ENCODE measurements at places on chromosomes 11 and 22.

DNA sequence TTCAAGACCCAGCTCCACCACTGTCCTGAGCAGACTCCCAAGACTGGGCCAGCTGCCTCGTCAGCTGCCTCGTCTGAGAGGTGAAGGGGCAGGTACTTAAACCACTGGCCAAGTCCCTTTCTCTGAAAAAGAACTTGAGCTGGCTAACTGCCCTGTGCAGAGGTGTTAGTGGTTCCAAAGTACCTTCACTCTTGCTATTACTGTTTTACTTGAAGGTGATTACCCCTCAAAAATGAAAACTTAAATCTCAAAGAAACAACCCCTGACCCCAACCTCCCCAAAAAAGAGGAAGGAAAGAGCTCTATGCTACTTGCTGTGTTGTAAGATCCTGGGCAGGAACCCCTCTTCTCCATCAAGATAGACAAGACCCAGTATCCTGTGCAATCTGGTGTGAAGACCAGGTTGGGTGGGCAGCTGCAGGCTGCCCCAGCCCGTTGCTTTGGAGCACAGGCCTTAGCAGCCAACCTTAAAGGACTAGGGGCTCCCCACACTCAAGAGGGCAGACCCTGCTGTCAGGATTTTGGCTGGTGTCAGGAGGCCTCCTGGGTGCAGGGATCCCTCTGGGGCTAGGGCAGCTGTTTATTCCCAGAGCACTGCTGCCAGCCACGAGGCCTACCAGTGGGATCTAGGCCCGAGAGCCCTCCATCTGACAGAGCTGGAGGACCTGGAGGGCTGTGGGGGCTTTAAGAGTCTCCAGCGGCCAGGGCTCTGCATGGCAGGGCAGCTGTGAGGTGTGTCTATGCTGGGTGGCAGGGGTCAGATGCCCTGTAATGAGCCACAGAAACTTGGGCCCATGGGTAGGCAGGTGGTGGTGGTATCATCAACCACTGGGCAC, 13.0 kb downstream of the GUCD1 start:
- DNase-seq: no peak

DNA sequence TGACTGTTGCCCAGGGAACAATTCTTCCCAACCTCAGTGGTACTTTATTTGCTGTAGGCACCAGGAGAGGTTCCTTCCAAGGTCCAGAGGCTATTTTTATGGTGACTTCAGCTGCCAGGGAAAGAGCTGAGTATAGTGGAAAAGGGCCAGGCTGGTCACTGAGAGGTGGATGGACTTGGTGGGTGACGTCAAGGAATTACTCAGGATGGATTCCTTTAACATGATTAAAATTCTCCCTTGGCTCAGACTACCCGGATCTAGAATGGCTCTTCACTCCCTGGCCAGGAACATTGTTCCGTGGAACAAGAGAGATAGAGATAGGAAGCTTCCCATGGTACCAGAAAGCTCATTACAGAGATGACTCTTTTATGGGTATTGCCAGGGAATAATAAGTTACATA, 8.7 kb upstream of the CALCA start:
- no peak for DNase-seq

- no peak for DNase-seq
These were observed 26.4 kb downstream of the C11orf91 start for GRCh38 chr11:33674035-33674814.

GRCh38 chr11:19382131-19382611, 141.4 kb upstream of the E2F8 start:
- no peak for DNase-seq

GRCh38 chr11:20303391-20303965, 60.0 kb upstream of the HTATIP2 start:
- no peak for DNase-seq

DNA sequence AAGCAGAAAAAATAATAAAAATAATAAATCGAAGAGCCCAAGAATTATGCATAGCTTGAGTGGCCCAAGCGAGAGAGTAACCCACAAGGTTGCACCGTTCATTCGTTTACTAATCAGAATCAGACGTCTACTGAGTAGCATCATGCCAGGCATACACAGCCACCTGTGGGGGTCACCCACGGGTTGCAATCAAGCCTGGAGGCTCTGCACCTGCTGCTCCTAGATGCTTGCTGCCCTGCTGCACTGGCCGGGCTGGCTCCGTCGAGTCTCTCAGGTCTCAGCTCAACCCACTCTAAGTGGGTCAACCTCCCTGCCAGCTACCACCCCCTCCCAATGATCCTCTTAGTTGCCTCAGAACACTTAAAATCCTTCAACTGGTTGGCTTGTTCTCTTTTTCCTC, 2.0 kb upstream of the TESMIN start:
- DNase-seq: no peak

GRCh38 chr22:17234144-17234623, 14.9 kb upstream of the ADA2 start:
- DNase-seq: no peak

DNA sequence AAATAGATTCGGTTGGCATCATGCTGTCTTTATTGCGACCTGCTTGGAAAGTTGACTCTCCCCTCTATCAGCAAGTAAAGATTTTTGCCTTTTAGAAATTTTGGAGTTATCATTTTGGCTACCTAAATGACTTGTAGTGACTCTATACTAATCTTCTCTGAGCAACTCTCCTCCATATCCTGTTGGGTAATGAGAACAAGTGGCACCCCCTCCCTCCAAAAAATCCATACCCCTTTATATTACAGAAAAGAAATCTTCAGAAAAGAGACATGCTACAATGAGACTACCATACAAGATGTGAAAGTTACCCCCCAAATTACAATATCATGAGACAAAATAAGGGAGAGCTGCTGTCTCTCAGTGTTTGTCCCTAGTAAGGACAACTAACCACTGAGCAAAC, 1.2 kb downstream of the JAML start:
- no peak for DNase-seq

DNA sequence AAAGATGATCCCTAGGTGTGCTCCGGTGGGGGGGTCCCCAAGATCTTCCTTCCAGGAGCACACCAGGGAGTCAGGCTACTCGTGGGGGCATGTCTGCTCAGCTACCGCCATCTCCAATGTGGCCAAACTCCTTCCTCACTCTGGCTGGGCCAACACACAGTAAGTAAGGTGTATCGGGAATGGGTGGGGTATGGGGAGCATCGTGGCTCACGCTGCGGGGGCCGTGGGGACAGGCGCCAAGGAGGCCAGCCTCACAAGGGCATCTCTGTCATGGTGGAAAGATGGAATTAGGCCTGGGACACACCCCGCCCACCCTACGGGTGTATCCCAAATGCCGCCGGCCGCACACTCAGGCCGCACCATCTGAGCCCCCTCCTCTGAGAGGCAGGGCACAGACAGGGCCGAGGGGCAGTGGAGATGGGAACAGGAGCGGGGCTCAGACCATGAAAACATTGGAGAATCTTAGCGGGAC, 8.3 kb downstream of the IGF2 start:
- no peak for DNase-seq

DNA sequence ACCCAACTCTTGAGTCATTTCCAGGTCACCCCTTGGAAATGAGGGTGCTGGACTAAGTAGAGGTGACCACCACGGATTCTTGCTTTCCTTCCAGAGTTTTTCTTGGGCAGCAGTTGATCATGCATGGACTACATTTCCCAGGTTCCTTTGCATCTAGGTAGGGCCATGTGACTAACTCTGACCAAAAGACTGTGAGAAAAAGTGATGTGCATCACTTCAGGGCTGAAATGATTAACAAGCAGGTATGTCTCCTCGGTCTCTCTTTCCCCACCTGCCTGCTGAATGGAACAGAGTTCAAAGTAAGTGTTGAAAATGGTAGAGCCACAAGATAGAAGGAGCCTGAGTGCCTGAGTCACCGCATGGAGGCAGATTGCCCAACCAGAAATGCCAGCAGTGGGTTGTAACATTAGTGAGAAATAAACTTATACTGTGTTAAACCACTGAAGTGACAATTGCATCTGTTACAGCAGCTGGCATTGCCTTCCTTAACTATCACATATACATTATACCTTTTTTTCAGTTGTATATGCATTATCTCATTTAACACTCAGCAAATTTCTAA, 113.5 kb downstream of the MN1 start:
- no peak for DNase-seq

DNA sequence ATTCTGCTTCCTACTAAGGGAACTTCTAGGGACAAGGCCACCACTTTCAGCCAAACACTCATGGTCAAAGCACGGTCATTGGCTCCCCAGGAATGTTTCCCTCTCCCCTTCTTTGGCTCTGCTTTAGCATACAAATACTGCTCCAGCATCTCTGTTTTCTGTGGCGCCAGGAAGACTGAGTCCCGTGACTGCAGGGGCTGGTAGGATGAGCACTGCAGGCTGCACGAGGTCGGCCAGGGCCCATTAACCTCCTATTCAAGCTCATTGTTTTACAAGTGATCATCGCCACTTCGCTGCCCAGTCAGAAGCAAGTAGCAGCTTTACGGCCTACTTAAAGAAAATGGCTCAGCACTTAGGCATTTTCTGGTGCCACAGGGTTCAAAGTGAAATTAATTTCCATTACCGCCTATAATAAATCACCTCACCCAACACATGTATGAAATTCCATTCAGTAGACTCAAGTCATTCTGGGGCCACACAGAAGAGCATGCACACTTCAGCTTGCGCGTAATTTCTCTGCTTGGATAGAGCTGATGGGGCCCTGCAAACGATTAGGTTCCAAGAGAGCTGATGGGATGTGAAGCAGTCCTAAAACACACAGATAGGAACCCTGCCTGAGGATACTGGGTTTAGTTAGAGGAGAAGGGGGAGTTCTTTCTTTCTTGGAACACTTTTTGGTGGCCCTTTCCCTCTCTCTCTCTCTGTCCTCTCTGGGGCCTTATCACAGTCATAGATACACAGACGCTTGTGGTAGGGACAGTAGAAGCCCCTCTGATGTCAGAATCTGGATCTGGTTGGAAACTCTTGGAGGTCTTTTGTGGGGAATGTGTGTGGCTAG, 173.7 kb downstream of the KIF18A start:
- no peak for DNase-seq

DNA sequence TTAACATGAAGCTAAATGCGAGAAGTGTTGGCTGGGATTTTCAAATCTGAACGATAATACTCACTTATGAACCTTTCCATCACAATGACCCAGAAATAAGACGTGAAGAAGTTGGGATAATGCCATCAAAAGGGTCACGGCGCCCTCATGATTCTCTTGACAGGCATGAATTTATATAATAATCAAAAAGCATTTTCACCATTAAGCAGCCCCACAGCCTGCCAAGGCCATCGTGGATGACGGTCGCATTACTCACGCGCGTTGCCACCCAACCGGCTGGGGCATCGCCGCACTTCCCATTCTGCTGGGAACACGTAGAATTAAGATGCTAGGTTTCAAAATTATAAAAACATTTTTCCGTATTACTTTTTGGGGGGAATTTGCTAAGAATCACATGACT, 18.9 kb upstream of the GAL start:
- DNase-seq: no peak

GRCh38 chr11:24267014-24267413, 229.8 kb upstream of the LUZP2 start:
- DNase-seq: no peak

GRCh38 chr22:49517667-49518185, 309.9 kb downstream of the BRD1 start:
- no peak for DNase-seq

DNA sequence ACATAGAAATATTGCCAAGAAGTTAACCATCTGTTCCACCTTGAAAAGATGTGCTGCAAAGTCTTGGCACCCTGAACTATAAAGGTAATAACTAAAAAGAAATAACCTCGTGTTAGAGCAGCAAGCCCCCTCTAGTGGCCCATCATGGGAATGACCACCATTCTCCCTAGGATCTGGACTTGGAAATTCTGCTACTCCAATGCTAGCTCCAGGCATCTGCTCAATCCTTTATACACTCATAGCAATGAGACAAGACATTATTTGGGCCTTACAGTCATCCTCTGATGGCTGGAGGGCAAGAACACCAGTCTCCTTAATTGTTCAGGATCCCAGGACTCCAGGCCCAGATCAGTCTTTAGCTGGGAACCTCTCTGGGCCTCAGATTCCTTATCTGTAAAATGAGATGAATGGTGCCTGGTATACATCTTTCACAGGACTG, 76.0 kb downstream of the CWC15 start:
- DNase-seq: no peak

DNA sequence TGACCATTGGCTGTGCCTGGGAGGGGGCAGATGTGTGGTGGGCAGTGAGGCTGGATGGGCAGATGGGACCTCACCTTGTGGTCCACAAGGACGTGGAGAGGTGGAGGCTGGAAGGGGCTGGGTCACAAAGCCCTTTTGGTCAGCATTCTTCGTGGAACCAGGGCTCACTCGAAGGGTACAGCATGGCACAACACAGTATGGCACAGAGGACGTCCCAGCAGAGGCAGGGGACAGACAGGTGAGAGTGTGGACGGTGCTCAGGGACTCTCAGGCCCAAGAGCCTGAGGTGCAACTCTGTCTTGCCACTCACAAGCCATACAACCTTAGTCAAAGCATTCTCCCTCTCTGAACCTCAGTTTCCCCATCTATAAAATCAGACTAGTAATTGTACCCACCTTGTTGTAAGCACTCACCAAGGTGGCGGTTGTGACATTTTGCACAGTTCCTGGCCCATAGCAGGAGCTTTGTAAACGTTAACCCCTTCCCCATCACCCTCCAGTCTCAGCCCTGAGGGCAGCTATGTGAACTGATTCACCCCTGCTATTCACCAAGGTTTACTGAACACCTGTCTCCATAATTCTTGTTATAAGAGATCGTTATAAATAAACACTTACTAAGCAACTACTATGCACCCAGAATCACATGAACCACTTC, 11.6 kb upstream of the TSKU start:
- DNase-seq: no peak

All from stimulated activated CD4-positive, alpha-beta T cell treated with anti-CD3 and anti-CD28 coated beads, Interleukin-15, amount 100 ng/mL, for 1 hour (primary cell).